Renal cortical epithelial cell (primary cell): ENCODE measurements at places on chromosomes 1 and 21. TPM values are rescaled to one million over a fixed set of nuclear protein-coding genes. Genes with fewer than 3 reads are reported as not detected.

Gene LRRC40
- 36.4 and 45.7 TPM in 2 replicates for total RNA-seq

GRCh38 chr1:232962761-232963745 is 12.6 kb downstream of the NTPCR start:
- peak; percentile 58 for DNase-seq

DNA sequence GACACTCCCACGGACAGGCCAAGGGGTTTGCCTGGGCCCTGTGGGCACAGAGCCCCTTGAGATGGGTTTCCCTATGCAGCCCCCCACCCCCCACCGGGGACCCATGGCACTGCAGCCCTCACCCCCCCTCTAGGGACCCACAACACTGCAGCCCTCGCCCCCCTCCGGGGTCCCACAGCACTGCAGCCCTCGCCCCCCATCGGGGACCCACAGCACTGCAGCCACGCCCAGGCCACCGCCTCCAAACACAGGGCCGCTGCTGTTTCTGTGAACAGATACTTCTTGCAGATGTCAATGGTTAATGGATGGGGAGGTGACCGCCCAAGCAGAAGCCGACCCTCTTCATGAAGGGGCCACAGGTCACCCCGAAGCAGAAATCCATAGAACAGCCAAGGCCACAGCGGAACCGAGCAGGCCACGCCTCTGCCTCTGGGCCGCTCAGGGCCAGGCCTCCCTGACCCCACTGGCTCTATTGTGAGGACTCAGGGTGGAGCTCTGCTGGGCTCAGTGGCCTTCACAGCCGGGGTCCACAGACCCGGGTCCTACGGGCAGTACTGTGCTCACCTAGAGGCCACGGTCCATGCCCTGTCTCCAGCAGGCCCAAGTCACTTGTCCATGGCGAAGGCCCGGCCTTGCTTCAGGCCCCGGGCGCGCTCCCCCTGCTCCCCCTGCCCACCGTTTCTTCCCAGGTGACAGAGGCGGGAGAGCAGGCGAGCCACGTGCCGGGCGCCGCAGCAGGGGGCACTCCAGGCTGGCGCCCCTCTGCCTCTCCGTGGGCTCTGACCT is 4.1 kb upstream of the POFUT2 start:
- no peak for DNase-seq

DNA sequence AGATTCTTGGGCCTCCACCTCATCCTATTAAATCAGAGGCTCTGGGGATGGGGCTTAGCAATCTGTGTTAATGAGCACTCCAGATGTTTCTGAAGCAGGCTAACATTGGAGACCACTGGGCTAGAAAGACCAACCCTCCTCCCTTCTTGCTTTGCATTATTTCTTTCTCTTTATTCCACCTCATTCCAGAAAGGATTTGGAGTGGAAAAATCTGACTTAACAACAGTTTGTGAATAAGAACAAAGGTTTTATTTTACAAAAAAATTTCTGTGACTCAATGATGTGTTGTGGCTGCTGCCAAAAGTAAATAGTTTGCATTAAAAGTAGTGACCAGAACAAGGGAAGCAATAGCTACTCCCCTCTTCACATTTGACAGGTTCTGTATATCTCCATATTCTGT is 79.4 kb downstream of the TGFB2 start:
- DNase-seq = peak; percentile 49

Gene RIIAD1
- not detected in 2 replicates for total RNA-seq

DNA sequence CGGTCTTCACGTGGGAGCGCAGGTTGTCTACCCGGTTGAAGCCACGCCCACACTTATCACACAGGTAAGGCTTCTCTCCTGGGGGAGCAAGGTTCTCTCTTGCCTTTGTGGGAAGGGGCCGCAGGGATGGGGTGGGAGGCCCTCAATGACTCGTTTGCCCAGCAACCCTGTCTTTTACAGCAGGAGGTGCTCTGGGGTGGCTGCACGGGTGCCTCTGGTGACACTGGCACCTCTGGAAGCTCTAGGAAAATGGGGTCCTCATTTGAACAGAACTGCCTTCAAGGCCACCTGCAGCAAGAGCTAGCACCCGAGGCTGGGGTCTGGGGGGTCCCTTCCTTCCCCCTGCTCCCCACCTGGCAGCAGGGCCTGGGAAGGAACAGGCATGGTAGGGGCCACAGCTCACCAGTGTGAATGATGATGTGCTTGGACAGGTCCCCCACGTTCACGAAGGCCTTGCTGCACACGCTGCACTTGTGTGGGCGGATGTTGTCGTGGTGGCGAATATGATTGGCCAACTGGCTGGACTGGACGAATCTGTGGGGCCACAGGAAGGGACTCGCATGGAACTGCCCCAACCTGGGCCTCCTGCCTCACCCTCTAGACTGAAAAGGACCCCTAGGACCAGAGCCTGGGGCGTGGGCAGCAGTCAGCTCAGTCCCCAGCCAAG is 33.1 kb downstream of the ZBTB17 start:
- DNase-seq = no peak

- DNase-seq = no peak
Measured at GRCh38 chr21:25898671-25899070, 163.9 kb downstream of the GABPA start.

DNA sequence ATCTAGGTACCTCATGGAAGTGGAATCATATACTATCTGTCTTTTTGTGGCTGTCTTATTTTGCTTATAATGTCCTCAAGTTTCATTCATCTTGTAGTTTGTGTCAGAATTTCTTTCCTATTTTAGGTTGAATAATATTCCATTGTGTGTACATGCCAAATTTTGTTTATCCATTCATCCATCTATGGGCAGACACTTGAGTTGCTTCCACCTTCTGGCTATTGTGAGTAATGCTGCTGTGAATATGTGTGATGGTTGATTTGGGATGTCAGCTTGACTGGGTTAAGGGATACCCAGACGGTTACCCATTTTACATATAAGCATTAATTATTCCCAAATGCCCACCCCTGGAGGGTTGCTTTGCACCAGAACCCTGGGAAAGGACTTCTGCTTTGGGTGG is 477.5 kb downstream of the PTPRU start:
- peak; percentile 49 for DNase-seq
